ENCODE measurements at places on chromosomes 2 and 18.

DNA sequence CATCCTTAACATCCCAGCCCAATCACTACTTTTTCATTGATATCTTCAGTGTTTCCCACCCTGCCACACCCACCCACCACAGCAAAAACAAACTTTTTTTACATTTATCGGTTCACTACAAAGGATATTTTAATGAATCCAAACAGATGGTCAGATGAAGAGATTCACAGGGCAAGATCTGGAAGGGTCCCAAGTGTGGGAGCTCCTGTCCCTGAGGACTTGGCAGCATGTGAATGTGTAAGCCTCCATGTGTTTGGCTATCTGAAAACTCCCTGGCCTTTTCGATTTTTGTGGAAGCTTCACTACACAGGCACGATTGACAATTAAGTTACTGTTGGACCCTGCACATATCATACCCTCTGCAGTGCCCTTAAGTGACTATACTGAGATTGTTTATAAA, 48.1 kb upstream of the CRIM1 start:
- DNase-seq: no peak

DNA sequence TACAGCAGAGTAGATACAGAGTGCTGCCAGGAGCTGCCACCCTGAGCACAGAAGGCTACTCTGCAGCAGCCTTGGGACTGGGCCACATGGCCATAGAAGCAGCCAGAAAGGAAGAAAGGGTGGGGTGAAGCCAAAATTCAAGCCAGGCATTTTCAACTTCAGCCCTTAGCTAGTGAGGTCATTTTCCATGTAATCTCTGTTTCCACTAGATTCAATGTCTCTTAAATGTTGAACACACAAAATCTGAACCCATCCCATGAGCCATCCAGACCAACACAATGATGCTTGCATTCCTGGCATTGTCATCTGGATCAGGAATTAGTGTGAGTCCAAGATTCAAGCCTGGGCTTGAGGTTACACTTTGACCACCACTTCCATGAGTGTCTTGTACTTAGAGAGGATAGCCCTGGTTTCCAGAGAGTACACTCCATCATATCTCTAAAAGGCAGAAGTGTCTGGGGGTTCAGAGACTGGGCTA, 243.6 kb downstream of the OSR1 start:
- no peak for DNase-seq

DNA sequence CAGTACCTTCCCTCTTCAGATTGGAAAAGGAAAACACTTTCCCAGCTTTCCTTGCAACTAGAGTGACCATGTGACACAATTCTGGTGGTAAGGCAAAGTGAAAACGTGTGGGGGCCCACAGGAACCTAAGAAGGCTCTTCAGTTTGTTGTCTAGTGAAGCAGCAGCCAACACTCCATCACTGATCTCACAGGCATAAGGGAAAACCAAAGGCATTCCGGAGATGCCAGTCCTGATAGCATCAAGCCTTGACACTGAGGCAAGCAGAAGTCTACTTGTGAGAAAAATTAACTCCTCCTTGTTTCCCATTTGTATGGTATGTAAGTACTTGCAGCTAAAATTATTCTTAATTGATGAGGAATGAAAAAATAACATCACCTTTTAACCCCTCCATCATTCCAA, 88.3 kb downstream of the ETAA1 start:
- no peak for DNase-seq

- DNase-seq: no peak
Measured at GRCh38 chr2:170823898-170824215, 7.2 kb downstream of the GAD1 start.

DNA sequence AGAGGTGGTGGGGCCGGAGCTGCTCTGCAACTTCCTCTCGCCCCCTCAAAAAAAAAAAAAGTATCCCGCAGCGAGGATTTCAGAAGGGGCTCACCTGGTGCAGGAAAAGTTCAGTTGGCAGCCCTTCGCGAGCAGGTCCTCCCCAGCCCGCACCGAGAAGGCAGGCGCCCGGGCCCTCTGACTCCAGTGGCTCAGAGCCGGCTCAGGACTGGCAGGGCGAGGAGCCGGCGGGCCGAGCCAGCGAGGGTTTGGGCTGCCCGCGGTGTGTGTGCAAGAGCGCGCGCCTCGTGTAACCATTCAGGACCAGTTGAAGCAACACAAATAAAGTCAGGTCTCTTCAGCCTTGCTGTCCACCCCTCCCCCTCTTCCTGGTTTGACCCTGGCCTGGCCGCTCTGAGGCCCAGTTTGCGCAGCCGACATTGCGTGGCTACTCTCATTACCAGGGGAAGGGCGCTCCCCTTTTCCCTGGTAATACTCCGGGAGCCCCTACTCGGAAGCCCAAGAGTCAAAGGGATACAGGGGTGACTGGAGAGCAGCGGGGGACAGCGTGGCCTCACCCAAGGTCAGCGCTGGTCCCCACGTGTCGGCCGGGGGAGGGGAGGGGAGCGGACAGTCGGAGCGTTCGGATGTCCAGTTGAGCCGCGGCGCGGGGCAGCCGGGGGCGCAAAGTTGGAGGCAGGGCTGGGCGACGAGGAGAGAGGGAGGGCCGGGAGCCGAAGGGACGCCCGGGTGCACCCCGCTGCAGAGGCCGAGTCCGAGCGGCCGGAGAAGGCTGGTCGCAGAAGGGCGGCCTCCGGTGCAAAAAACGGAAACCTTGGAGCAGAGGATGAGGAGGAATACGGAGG, 12.3 kb downstream of the EN1 start:
- DNase-seq: no peak

DNA sequence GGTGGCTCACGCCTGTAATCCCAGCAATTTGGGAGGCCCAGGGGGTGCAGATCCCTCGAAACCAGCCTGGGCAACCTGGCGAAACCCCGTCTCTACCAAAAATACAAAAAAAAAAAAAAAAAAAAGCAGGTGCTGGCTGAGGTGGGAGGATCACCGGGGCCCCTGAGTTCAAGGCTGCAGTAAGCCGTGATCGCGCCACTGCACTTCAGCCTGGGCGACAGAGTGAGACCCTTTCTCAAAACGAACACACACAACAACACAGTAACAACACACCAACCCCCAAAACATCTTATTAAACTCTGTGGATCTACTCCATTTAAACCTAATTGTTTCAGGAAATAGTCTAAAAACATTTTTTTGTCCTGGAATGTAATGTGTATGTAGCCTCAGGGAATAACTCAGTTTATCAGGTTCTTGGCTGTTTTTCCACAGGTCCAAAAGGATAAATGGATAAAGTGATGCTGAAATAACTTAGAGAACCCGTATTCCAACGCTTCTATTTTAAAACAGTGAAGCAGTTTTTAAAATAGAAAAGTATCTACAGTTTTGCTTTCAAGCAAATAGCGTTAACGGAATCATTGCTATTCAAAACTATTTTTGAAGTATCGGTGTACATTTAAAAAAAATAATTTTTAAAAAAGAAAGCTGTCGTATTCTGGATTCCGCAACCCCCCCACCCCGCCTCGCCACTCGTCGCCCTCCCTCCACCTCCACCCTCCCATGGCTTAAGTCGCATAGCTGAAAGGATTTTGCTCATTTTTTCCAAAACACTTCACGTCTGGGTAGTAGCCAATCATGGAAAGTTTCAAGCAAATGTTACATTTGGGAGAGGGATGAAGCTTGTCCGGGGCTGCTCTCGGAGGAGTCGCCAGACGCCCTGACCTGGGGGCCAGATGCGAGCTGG, 895 bp upstream of the GLS start:
- peak; percentile 9 for DNase-seq

DNA sequence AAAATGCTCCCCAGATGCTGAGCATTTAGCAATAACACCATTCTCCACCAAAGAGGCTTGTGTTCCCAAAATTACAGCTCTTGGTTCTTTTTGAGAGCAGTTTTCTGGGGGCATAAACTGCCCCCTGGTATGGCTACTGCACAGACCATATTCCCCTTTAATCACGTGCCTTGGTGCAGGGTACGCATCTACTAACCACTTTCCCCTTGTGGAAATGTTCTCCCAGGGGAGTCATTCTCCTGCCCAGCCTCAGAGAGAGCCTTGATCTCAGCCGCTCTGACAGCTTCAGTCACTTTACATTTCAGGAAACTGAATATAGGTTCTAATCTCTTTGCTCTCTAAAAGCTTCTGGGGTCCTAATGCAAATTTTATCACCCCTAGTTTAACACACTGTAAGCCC, 44.7 kb upstream of the EML6 start:
- DNase-seq: no peak

DNA sequence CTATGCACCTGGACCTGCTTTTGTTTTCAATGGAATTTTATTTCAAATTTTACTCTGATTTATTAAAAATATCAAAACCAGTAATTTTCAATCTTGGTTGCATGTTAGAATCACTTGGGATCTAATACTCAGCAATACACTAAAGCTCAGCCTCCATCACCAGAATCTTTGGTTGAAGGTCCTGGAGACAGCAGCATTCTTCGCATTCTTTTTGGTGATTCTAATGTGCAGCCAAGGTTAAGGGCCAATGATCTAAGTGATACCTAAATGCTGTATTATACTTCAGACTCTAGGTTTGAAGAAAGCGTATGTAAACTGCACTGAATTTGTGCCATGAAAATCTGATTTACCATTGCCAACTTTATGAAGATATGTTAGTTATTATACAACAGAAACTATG, 493.1 kb downstream of the XIRP2 start:
- DNase-seq: no peak

DNA sequence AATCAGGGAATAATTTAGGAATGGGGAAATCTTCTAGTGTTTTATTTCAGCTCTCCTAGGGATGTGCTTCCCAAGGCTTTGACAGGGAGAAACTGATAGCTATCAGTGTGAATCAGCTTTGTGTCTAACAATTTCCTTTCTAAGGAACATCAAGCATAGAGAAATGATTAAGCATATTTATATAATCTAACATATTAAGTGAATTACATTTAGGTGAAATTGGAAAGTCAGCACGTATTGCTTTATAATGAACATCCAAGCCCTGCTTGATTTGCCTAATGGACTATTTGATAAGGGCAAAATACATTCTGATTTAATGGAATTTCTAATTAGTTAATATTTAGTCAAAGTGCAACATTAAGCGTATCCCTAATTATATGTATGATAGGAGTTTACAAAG, 19.5 kb upstream of the TSPYL6 start:
- DNase-seq: no peak

- no peak for DNase-seq
Measured at GRCh38 chr2:96945014-96945413, 41.4 kb downstream of the FAM178B start.

DNA sequence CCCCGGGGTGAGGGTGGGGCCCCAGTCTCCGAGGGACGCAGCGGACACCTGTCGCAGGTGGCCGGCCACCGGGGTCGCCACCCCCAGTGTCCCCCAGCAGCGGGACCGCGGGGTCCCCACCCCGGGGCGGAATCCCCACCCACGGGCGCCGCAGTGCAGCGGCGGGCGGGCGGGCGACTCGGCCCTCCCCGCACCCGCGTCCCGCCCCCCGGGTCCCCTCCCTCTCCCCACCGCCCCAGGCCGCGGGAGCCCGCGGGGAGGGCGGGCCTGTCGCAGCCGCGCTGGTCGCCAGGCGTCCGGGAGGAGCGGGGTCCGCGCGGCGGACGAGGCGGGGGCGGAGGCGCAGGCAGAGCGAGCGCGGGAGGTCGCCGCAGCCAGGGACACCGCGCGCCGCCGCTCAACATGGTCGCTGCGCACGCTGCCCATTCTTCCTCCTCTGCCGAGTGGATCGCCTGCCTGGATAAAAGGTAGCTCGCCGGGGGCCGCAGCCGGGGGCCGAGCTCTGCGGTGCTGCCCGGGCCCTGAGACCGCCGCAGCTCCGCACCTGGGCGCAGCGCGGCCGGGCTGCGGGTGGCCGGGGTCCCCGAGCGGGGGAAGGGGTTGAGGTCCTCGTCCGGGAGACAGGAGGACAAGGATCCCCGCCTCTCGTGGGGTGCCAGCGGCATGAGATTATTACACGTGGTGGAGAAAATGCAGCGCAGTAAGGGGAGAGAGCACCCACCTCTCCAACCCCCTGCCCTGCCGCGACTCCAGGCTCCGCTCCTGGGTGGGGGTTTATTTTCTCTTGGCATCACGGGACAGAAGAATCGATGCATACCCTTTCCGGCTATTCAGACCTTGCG, at the start of gene RAPGEF4:
Gene RAPGEF4 (plus strand): TSS at position 264 of the 842 bp plus-strand sequence. CDS start 139 bp downstream, at position 403.
- DNase-seq: no peak

DNA sequence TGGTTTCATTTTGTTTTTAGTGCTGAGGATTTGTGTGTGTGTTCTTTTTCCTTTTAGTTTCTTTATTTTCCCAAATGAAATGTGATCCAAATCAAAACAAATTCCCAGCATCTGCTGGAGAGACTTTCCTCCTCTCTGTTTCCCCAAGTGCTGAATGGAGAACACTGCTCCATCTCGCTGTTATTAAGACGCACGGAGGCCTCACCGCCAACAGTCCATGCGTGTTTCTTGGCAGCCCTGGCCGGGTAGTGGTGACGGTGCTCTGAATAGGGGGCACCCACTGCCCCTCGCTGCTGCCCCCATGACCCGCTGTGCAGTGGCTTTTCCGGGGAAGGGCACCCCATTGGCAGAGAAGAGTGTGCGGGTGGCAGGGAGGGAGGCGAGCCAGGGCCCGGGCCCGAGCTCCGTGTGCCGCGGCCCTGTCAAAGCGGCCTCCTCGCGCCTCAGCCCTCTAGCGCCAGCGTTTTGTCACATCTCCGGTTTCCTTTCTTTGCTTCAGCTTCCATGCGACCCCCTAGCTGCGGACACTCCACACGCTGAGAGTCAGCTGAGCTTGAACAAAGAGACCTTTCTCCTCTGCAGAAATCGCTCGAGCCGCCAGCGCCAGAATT, 473.7 kb upstream of the SALL3 start:
- DNase-seq: no peak

- no peak for DNase-seq
Measured at GRCh38 chr2:68907920-68908253, 36.7 kb upstream of the BMP10 start.

DNA sequence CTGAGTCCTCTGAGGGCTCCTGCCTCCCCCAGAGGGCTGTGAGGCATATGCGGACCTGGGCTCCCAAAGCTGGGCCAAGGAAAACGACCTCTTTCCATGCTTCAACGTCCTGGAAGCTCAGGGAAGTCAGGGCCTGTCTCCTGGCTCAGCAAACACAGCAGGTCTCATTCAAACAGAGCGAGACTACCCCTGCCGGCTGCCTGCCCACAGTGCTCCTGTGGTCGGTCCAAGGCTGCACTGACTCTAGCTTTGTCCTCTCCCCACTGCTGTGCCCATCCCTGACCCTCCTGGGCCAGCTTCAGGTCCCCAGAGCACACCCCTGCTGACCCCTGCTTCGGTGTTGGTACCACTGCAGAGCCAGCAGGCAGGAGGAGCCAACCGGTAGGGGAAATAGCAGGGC, 79.6 kb downstream of the PDCL3 start:
- no peak for DNase-seq
